ENCODE measurements at places on chromosomes 2 and 18.

GRCh38 chr18:9712611-9713010 lies 4.5 kb downstream of the RAB31 start:
- no peak for DNase-seq

GRCh38 chr2:231707927-231708772 lies at the start of gene PTMA:
PTMA (plus strand) TSS chr2:231708525; CDS start chr2:231708707, 182 bp downstream.
- peak; percentile 100 for DNase-seq

- no peak for DNase-seq
Measured at GRCh38 chr2:239065962-239066361, 218.1 kb downstream of the TWIST2 start.

DNA sequence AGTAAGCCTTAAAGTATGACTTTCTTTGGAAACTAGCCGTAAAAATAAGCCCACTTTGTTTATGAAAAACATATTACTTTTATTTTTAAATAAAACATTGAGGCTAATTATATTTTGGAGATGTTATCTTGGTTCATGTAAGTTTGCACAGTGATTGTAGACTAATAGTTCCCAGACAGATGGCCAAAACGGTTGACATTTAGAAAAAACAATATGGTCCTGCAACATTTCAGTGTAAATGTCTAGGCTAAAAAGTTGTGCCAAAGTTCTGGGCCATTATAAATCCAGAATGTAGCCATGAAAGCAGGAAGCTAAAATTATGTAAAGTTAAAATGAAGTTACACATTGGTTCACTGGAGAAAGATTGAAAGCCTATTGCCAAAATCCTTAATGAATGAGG lies 43.6 kb downstream of the SLC5A7 start:
- no peak for DNase-seq

- DNase-seq = no peak
Measured at GRCh38 chr18:55413474-55413873, 174.5 kb downstream of the TCF4 start.

GRCh38 chr2:3654011-3654410 lies 4.0 kb upstream of the ALLC start:
- DNase-seq = no peak

DNA sequence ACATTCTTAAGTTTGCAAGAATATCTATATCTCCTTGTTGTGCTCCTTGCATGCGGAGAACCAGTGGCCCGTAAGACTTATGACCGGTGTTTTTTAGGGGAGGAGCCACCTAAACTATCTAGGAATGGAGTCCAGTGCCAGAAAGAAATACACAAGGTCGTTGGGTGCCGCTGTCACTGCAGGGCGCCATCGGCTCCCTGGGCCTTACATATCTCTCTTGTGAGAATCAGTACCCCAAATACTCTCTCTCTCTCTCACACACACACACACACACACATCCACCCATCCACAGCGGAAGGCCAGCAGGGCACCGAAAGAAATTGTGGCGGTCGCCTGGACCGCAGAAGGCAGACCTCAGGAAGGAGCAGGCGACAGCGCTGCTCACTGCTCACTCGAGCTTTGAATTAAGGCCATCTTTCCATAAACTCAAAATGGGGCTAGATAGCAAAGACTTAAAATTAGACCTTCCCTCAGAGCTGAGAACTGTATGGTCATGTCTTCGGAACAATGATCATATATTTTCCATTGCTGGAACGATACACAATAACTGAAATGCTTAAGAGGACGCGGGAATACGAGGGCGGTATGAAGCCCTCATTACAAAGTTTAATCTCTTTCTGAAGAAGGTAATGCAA lies 10.4 kb downstream of the NR4A2 start:
- no peak for DNase-seq

GRCh38 chr18:27967913-27968824 lies 208.8 kb downstream of the CDH2 start:
- no peak for DNase-seq

DNA sequence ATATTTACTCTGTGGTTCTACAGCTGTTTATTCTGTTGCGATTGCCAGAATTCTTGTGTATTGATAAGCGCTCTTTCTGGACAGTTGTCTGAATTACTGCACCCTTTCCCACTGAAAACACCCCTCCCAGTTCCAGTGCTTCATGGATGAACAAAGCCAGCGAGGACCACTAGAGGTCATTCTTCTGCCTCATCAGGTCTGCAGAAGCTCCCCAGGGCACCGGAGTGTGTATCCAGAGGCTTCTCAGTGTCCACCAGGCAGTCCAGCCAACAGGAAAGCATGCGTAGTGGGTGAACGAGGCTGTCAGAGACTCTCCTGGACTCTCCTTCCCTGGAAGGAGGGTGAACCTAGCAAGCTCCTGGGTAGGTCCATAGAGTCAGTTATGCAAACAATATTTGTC lies 40.6 kb upstream of the INHBB start:
- DNase-seq = no peak

DNA sequence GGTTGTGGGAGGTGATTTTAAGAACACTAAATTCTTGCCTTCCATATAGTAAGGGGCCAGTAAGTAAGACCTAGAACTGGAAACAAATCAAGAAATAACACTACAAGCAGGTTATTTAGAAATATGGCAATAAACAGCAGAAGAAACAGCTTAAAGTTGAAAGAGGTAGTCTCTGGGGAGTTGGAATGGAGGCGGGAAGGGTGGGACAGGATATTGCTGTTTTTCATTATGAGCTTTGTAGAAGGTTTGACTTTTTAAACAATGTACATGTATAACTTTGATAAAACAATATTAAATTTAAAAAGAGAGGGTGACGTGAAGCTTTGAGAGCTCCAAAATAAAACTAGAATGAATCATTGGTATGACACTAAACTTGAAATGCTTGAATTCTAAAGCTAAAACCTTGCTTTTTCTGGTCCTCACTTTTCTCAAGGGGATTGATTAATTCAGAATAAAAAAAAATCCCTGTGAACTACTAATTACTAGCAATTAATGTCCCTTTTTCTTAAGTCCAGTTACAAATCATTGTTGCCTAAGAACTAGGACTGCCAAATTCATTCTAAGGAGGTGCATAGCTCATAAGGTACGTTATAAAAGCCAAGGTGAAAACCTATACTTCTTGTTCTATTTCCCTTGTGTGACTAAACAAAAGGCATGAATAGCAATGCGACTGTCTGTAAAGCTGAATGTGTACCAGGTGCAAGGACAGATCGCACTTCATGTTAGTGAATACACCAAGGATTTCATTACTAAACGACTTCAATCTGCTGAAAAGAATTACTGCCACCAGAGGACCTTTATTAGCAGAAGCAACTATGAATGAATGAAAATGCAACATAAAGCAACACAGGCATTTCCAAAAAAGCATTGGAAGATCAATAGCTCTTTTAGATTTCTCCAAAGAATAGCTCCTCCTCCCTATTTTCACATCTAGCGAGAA lies 177.5 kb downstream of the RBM43 start:
- no peak for DNase-seq

GRCh38 chr2:129907256-129907998 lies 72.0 kb upstream of the RAB6C start:
- DNase-seq = peak; percentile 29

DNA sequence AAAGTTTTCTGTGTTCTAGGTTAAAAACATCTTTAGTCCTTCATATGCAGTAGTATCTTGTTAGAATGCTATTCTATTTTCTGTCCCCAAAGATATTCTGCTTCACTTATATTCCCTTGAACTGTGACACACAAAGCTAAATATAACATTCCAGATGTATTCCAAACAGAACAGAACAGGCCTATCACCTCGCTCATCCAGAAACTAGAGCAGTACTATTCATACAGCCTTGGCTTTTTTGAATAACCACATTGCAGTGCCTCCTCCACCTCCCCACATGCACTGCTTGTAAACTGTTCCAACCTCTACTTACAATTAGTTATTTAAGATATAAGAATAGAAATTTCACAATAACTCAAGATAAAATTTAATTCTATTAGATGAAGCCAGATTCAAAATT lies 196.8 kb downstream of the EXOC6B start:
- no peak for DNase-seq

DNA sequence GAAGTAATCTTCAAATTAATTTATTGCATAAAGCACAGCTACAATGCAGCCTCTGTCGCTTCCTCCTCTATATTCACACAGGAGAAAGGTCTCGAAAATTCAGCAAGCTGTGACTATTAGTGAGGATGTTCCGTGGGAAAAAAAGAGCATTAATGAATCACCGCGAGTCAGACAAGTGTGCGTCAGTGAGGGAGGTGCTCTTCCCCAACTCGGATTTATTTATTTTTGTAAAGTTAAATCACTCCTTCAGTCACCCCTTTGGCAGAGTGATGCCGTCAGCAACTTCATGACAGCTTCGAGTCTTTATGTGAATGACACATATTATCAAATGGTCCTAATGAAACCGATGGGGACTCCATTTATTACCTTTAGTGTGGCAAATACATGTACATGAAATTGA lies 648.9 kb upstream of the SALL3 start:
- DNase-seq = no peak

GRCh38 chr2:132407784-132408183 lies 8.8 kb upstream of the GPR39 start:
- no peak for DNase-seq

DNA sequence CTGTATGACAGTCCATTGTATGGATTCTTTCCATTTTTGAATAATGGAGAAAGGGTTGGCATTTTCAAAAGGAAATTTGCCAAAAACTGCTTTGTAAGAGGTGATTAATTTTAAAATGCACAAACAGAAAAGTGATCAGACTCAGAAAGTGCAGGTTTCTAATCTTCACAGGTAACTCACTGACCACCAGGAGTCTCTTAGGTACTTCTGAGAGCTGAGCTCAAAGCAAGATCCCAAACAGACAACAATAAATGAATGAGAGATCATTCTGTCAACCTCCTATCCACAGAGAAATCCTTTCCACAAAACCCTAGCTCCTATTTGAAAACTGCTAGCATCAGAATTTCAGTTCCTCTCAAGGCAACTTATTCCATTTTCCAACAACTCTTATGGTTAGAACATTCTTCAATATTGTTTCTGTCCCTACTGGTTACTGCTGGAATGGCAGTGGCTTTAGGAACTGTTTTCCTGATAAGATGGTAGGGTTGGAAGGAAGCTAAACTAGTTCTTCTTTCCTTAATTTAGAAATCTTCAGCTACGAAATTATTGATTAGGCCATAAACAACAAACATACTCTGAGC lies 20.6 kb upstream of the HAAO start:
- peak; percentile 37 for DNase-seq

- DNase-seq = peak; percentile 79
Measured at GRCh38 chr2:241895712-241896641, 26.4 kb downstream of the RTP5 start.

GRCh38 chr2:46308081-46308480 lies 10.9 kb downstream of the EPAS1 start:
- DNase-seq = no peak

DNA sequence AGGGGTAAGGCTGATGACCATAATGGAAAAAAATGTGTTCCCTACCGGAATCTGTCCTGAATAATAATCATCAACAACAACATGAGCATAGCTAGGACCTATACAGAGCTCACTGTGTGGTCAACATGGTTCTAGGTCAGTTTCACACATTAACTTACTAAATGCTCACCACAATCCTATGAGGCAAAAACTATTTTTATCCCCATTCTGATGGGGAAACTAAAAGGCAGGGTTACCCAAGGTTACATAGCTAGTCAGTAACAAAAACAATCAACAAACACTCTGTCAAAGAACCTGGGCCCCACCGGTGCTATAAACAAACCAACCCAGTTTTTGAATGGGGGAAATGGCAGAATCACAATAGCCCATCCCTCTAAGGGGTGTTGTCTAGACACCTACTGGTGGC lies 40.1 kb downstream of the AOX1 start:
- DNase-seq = no peak

DNA sequence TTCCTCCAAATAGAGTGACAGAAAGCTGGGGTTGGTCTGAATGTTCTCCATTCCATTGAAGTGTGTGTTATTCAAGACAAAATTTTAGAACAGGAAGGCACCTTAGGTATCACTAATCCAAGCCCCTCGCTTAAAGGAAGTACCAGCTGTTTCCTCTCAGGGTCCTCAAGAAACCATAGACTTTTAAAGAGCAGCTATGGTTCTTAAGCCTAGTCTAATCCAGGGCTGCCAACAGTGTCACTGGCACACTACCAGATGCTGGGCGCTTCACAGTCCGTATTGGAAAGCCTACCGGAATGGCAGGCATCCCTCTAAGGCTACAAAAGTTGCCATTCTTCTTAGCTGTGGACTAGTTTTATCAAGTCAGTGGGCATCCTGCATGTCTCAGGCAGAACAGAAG lies 1.9 kb downstream of the NEMP2 start:
- no peak for DNase-seq

GRCh38 chr18:36628435-36629137 lies 200.2 kb downstream of the TPGS2 start:
- DNase-seq = no peak

- no peak for DNase-seq
Measured at GRCh38 chr2:174959787-174960186, 45.4 kb downstream of the CHN1 start.

DNA sequence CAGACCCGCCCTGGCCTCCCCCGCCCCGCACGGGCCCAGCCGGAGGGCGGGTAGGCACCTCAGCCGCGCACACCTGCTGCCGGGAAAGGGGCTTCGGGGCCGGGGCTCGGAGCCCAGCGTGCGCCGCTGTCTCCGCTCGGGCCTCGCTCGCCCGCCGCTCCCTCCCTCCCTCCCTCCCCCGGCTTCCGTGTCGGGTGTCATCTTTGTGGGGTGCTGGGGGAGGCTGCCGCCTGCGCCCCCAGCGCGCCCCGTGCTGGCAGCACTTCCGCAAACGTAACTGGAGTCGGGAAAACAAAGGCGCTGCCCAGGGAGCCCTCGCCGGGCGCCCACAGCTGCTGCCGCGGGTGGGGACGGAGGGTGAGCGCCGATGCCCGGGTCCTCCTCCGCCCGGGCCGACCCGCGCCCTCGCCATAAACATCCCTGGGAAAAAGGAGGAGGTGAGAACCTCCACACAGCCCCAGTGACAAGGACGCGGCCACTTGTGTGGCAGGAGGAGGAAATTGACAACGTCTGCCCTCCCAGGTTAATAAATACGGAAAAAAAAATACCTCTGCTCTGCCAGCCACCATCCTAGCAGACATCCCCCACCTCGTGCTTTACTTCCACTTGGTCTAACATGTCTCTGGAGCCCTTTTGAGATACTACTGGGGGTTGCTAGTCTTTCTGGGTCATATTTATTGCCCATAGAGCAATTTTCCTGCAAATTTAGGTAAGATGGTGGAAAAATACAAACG lies 550 bp downstream of the MFSD6 start:
- peak; percentile 64 for DNase-seq

GRCh38 chr2:106789185-106789584 lies 96.8 kb downstream of the ST6GAL2 start:
- DNase-seq = no peak

DNA sequence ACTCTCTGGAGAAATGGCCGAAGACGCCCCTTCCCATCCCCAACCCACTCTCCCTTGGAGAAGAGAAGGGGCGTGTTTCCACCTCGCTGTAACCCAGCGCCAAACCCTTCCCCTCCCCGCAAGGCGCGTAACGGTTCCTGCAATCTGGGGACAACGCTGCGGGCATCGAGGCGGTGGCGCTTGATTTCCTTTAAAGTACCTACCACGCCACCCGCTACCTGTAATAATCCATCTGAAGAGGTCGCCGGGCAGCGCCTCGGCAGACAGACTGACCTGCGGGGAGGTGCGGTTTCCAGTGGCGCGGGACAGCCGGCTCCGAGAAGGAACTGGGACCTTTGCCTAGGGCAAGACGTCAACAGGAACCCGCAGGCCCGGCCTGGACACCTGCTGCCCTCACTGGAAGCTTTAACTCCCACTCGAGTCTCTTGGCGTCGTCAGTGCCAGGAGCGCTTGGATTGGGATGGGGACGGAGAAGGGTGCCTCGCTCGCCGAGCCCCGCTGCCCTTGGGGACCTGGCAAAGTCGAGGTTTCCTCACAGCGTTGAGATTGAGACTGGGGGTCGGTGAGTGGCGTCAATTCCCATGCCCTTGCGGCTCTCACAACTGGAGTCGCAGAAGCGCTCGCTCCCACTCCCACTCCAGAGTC lies at the start of gene CYP1B1:
Gene CYP1B1, minus strand, starts transcription at position 645 of the 645 bp plus-strand sequence. CDS start 763 bp downstream, outside the sequence.
- no peak for DNase-seq
